ENCODE measurements at places on chromosomes 2 and 18.

- no peaks in the 10 kb centered on the region for H3K36me3 ChIP-seq
- no peak for DNase-seq
- H3K4me3 ChIP-seq, result no peak overlapping the region
- H3K27ac ChIP-seq, result no peak overlapping the region
- no peaks in the 10 kb centered on the region for H3K27me3 ChIP-seq
- no peaks in the 10 kb centered on the region for H3K4me1 ChIP-seq
These were observed 39.8 kb downstream of the TRAK2 start for GRCh38 chr2:201411421-201411820.

DNA sequence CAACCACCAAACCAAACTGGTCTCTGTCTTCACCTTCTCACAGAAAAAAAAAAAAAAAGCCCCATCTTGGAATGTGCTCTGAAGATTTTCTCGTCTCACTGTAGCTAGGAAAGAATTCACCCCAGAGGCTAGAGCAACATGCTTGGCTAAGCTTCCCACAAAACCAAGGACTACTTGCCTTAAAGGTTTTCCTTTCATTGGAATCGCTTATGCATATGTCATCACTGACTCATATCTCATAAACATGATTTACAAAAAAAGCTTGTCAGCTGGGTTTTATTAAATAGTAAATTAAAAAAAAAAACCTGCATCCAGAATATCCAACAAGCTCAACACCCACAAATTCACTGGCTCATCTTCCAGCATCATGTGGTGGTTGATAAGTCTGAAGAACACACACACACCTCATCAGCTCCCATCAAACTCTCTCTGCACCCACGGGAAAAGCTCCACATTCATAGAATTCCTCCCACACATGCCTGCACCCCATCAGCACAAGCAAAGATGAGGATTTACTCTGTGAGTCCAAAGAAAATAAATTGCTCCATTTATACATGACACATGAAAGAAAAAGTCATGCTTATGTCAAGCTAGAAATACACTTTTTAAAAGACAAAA lies 182.0 kb upstream of the TRIB2 start:
- no peak overlapping the region for H3K27ac ChIP-seq
- H3K27me3 ChIP-seq, result no peaks in the 10 kb centered on the region
- peaks cover 1% of the 10 kb centered on the region for H3K4me1 ChIP-seq
- H3K36me3 ChIP-seq, result no peaks in the 10 kb centered on the region
- DNase-seq, result no peak
- H3K4me3 ChIP-seq, result no peak overlapping the region

- no peak for DNase-seq
- peaks cover 4% of the 10 kb centered on the region for H3K4me1 ChIP-seq
- H3K4me3 ChIP-seq, result no peak overlapping the region
- peaks cover 2% of the 10 kb centered on the region for H3K36me3 ChIP-seq
- H3K27me3 ChIP-seq, result peaks cover 3% of the 10 kb centered on the region
- H3K27ac ChIP-seq, result no peak overlapping the region
These were observed 71.0 kb downstream of the CWC22 start for GRCh38 chr2:179936141-179936540.

GRCh38 chr2:134402410-134402809 lies 148.5 kb downstream of the MGAT5 start:
- peak overlapping the region; percentile 22 for H3K4me3 ChIP-seq
- H3K36me3 ChIP-seq, result peaks cover 6% of the 10 kb centered on the region
- H3K4me1 ChIP-seq, result peaks cover 29% of the 10 kb centered on the region
- no peak overlapping the region for H3K27ac ChIP-seq

DNA sequence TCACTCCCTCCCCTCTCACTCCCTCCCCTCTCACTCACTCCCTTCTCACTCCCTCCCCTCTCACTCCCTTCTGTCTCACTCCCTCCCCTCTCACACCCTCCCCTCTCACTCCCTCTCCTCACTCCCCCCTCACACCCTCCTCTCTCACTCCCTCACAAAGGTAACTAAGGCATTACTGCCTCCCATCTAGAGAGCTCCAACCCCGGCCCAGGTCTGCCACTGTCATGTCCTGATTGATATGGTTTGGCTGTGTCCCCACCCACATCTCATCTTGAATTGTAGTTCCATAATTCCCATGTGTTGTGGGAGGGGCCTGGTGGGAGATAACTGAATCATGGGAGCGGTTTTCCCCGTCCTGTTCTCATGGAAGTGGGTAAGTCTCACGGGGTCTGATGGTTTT lies 359.9 kb upstream of the MYT1L start:
- DNase-seq, result no peak
- peaks cover 2% of the 10 kb centered on the region for H3K27me3 ChIP-seq
- H3K4me1 ChIP-seq, result peaks cover 8% of the 10 kb centered on the region
- H3K4me3 ChIP-seq, result no peak overlapping the region
- H3K36me3 ChIP-seq, result no peaks in the 10 kb centered on the region
- H3K27ac ChIP-seq, result no peak overlapping the region

Data from glutamatergic neuron (in vitro differentiated cells).